ENCODE measurements at places on chromosomes 12 and 14.

- peak; percentile 51 for DNase-seq
Observed at GRCh38 chr14:36556811-36557433, 25.5 kb downstream of the NKX2-8 start.

GRCh38 chr12:28958553-28959195 lies 190.4 kb upstream of the FAR2 start:
- no peak for DNase-seq

- no peak for DNase-seq
Observed at GRCh38 chr14:98949481-98950135, 322.4 kb downstream of the BCL11B start.

- DNase-seq: no peak
Observed at GRCh38 chr12:47818467-47819137, 1.1 kb downstream of the HDAC7 start.

GRCh38 chr12:8816448-8817050 lies 5.9 kb upstream of the A2ML1 start:
- no peak for DNase-seq

GRCh38 chr12:65854629-65855028 lies 30.3 kb downstream of the HMGA2 start:
- no peak for DNase-seq

- DNase-seq: peak; percentile 83
Observed at GRCh38 chr12:89960011-89960507, 251.4 kb upstream of the ATP2B1 start.

DNA sequence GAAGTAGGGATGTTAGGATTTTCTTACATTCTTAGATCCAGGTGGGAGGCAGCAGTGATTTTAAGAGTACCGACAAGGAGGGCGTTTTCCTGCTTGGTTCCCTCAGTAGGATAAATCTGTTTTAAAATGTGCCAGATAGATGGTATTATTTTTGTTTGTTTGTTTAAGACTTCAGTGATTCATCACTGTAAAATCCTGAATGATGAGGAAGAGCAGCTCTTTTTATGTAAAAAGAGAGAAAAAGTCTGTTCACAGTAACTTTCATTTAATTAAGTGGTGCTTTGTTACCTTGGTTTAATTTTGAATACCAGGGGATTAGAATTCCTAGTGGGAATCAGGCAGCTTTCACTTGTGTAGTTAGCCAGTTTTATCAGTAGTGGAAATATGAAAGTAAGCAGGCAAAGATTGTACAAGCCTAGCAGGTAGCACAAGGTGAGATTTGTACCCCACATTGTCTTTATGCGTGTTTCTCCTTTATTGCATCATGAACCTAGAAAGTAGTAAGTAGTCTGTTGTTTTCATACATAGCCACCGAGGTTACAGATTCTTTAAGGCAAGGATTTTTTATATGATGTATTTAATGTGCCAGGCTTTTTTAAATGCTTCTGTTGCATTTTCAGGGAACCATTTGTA lies 349.6 kb downstream of the CCDC91 start:
- DNase-seq: no peak

DNA sequence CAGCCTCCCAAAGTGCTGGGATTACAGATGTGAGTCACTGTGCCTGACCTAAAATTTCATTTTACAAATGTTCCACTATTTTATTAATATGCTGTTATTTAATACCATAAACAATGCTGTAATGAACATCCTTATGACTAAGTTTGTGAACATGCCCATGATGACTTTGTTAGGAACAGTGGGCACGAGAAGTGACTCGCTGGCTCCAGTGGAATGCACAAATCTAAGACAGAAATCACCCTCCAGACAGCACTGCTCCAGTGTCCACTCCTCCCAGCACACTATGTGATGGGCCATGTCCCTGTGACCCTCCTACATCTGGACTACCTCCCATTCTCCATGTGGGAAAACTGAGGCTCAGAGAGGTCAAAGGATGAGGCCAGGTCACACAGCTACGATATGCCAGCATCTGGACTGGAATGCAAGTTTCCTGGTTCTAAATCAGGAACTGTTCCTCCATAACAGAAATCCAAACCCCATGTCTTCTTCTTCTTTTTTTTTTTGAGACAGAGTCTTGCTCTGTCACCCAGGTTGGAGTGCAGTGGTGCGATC lies 57.9 kb downstream of the GPR68 start:
- no peak for DNase-seq

- no peak for DNase-seq
Observed at GRCh38 chr14:89902881-89903280, 51.6 kb downstream of the EFCAB11 start.

DNA sequence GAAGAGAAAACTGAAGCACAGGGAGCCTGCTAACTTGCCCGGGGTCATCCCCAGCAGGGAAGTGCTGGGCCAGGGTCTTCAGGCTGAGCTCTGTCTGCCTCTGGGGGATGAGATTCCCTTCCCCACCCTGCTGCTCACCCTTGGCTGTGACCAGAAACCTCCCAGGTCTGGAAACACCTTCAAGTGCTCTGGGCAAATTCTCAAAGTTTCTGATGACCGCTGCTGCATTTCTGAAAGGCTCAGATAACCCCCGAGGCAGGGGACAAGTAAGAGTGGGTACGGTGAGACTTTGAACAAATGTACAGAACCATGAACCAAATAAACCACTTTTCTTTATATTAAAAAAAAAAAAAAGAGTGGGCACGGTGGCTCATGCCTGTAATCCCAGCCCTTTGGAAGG lies 41.3 kb downstream of the LTBP2 start:
- DNase-seq: no peak

DNA sequence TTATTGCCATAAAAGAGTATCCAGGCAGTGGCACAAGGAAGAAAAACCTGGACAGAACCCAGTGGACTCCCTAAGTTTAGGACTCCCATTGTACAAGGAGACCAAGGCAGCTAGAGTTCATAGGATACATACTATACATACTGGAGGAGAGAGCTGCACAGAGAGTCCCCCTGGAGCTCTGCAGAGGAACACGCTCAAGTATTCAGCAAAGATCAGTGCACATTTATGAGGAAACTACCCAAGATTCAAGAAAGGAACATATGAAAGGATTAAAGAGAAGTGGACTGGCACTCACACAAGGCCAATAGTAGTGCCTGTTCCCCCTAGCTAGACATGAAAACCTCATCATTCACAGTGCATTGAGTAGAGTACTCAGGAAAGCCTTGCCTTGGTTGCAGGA lies 43.0 kb upstream of the CHPT1 start:
- DNase-seq: no peak

DNA sequence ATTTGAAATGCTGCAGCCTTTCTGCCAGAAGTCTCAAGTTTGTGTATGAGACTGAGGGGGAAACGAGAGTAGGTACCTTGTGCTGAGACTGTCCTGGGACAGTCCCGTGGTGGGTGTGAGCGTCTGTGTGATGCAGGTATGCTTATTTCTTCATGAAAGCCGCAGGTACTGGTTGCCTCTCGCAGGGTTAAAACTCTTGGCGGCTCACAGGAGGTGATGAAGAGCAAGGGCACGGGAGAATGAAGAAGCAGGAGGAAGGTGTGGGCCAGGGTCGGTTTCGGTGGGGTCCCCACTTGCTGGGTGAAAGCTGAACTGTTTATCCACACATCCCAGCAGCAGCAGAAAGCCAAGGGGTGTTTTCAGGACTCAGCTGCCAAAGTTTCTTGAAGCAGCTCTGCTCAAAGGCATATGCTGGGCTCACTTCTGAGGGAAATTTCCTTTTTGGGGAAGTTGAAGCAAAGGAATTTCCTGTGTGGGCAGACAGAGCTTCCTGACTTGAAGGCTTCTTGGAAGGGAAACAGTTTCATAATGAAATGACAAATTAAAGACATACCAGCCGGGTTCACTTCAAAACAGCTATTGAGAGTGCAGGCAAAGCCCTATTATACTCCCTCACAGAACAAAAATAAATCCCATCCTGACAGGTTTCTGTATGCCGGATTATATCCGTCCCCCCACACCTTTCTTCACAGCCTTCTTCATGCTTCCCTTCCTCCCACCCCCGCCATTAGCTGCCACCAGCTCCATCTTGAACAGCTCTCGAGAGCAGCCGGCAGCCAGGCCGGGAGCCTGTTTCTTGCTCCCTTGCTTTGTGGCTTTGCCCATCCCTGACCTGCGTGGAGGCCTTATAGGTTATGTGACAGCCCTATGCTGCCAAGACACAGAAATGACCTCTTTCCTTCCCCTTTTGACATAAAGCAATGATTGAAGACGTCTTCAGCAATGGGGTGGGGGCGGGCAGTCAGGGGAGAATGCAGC lies 116.6 kb downstream of the ETV6 start:
- DNase-seq: no peak

GRCh38 chr14:63299351-63300110 lies 19.2 kb downstream of the GPHB5 start:
- DNase-seq: no peak

DNA sequence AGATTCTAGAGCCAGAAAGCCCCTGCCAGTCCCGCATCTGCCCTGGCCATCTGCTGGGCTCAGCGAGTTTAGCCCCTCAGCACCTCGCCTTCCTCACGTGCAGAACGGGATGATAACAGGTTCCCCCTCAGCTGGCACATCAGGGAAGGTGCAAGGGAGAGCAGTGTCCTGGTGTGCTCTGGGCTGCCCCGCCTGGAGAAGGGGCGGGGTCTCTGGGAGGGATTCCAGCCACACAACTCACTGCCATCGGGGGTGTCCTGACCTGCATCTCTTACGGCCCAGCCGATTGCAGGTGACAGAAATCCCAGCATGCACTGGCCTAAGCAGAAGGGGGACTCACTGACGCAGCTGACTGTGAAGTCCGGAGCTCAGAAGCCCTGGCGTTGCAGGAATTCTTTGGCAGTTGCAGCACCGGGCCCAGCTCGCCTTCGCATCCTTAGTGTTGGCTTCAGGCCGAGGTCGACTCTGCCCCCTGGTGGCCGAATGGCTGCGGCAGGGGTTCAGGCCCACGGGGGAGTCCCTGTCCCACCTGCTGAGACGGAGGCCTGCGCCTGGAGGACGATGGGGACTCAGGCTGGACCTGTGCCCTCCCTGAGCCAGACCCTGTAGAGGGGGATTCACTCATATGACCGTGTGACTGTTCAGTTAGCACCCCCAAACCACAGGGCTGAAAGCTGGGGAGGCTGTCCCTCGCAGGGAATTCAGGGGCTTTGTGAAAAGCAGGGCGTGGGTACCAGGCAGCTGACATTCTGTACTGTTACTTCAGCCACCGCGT lies 178.6 kb downstream of the ADGRD1 start:
- DNase-seq: peak; percentile 84

GRCh38 chr14:24123424-24124417 lies 6.7 kb upstream of the FITM1 start:
- no peak for DNase-seq

GRCh38 chr14:39265806-39266524 lies 32.2 kb downstream of the MIA2 start:
- no peak for DNase-seq

GRCh38 chr14:104086210-104086660 lies 735 bp downstream of the ASPG start:
- DNase-seq: peak; percentile 4

DNA sequence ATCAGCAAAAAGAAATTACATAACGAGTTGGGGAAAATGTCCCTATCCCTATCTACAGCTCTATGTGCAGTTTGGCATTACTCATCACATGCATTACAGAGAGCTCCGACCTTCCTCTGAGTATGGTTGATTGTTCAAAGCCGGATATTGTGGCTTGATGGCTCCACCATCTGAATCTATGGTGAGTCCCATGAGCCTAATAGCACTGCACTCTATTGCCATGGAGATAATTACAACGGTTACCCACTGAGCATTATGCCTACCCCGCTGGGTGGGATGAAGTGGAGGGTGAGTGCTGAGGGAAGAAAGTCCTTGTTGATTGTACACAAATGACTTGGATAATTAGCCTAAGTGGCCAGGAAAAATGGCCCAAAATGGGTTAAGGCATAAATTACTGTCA lies 800.5 kb downstream of the NRXN3 start:
- peak; percentile 14 for DNase-seq

DNA sequence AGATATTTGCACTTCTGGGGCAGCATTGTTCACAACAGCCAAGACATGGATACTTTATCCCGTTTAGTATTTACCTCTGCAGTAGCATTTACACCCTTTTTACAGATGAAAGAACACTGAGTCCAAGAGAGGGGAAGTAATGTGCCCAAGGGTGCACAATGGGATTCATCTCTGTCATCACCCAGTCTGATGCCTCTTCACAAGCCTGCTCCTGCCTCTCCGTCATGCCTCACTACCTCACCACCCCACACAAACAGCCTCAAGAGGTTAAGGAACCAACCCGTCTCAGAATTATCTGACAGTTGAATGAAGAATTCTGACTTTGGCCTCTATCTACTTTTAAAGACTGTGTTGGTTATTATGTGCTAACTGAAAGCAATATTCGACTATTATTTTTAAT lies 368.4 kb downstream of the ATP23 start:
- DNase-seq: peak; percentile 41

DNA sequence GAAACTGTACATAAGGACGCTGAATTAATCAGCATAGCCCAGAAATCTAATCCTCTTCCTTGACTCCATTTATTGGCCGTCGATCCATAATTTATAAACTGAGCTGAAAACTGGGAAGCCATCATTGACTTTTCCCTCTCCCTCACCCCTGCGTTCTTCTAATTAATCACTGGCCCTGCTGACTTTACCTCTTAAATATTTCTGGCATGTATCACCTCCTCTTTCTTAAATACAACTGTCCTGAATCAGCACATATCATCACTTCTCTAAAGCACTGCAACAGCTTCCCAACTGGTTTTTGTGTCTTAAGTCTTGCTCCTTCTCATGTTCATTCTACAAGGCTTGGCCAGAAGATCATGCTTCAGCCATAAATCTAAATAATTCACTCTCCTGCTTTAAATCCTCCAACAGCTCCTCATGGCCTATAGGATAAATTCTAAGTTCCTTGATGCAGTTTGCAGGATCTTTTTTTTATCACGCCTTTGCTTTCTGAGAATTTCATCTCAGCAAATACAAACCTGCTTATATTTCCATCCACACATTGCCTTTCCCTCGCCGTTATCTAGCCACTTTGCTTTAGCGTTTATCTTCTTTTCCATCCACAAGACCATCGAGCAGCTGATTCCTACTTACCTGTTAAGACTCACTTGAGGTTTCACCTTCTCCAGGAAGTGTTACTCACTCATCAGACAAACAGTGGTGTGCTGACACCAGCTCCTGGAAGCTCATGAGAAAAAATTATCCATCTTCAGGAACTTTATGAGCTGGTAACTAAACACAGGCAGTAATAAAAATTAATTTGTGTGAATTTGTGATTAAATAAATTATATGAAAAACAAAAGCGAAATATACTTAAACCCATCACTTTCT lies 295.6 kb upstream of the FLRT2 start:
- no peak for DNase-seq

GRCh38 chr12:95790917-95791849 lies 619 bp upstream of the NTN4 start:
- DNase-seq: peak; percentile 51

DNA sequence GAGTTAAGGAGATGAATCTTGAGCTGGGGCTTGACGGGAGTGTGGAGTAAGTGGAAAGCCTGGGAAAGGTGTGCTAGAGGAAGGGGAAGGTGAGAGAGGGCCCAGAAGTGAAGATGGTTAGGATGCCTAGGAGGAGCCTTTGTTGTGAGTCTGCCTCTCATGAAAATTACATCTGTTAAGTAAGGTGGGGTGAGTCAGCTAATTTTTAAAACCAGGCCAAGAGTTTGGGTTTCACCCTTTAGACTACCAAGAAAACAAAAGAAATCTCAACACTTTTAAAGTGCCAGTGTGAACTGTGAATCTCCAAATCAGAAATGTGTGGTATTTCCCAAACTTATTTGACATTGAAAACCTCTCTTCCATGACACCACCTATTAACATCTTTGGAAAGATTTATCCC lies 185.2 kb downstream of the CRADD start:
- no peak for DNase-seq

- no peak for DNase-seq
Observed at GRCh38 chr12:29281371-29282005, 99.5 kb downstream of the ERGIC2 start.

GRCh38 chr14:82447586-82447985 lies 913.9 kb upstream of the SEL1L start:
- DNase-seq: no peak

- peak; percentile 94 for DNase-seq
Observed at GRCh38 chr12:2244013-2244861, 191.4 kb downstream of the CACNA1C start.
